ENCODE measurements at places on chromosomes 4 and X.

DNA sequence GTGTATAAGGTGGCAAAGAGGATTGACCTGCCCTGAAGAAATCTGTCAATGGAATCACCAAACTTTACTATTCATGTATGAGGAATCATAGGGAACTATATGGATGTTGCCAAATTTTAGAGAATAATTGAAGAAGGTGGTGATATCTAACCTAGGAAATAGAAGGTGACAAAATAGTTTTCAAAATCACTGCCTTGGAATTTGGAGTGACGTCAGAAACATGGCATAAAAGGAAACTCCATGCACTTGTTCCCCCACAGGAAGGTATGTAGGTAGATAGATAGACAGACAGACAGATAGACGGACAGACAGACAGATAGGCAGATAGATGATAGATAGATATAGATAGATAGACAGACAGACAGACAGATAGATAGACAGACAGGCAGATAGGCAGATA is 793.9 kb upstream of the AMOT start:
- DNase-seq: no peak

GRCh38 chr4:153207567-153207966 is 3.3 kb downstream of the TRIM2 start:
- no peak for DNase-seq

- DNase-seq: no peak
Observed at GRCh38 chrX:130741584-130741983, 161.4 kb downstream of the ENOX2 start.

- peak; percentile 40 for DNase-seq
Observed at GRCh38 chrX:37349221-37350033, at the start of gene PRRG1. TSS of gene PRRG1 (plus strand) at chrX:37349364. CDS start at chrX:37406250, 56,886 bp downstream.

GRCh38 chr4:10866666-10867065 is 182.1 kb upstream of the CLNK start:
- no peak for DNase-seq

DNA sequence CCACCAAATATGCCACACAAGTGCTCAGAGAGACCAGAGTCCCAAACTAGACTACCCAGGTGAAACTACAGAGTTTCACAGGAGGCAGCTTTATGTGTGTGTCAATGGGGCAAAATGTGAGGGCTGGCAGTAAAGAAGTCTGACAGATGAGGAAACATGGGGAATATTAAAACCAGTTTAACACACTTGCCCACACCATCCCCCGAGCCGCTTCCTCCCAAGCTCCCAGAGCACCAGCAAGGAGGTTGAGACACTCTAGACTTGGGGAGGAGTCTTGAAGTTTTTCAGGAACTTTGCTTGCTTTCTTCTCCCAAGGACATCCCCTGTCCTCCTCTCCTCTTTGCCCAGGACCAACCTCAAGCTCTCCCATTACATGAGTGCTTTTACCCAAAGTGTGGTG is 94.7 kb upstream of the SPRY1 start:
- no peak for DNase-seq

DNA sequence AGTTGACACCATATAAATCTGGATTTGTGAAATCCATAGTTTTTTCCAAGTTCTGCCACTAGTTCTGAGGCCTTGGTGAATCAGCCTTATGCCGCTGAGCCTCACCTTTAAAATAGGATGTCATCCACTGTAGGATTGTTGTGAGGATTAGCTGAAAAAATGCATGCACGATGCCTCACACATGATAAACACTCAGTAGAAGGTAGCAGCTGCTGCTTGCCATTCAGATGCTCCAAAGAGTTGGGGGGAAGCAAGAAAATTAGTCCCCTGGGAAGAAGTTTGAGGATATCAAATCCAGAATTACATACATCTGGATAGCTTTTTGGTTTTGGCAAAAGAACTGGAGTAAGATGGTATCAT is 7.4 kb downstream of the MMAA start:
- no peak for DNase-seq

GRCh38 chr4:2220016-2220630 is 21.8 kb downstream of the HAUS3 start:
- DNase-seq: no peak

GRCh38 chr4:41751449-41752061 is 3.0 kb upstream of the PHOX2B start:
- DNase-seq: no peak

DNA sequence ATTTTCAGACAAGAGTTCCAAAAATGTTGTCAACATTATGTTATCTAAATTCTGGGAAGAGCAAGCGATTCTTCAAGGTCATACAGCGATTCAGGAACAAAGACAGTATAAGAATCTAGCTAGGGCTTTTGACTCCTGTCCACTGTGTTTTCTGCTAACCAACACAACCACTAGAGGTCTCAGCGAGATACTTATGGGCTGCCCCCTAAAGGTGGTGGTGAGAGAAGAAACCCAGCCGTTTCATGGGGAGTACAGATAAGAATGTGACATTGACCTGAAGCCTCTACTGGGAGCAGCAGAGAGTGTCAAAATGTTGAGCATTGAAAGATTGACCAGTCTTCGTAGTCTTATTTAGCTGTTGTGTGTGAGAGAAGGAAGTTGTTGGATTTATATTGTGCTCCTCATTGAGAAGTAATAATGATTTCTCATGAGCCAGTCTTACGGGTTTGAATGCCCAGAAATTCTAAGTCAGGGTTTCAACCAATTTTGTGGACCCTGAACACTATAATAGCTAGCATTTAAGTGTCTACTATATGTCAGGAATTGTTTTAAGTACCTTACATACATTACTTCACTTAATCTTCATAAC is 168.3 kb downstream of the SPRY1 start:
- DNase-seq: peak; percentile 46

DNA sequence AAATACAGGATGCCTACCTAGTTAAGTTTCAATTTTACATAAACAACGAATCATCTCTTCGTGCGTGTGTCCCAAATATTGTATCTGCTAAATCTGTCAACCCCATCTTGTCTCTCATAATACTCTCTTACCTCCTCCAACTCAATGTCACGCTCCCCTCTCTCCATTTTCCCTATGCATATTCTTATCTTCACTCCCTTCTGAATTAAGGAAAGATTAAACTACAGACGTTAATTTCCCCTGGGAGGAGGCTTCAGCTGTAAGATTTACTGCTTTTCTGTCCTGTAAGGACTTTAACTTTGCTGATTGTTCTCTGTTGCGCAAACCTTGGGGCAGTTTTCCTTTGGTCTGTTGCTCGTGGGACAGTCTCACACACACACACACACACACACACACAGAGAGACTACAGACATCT is 455 bp upstream of the ABCB7 start:
- DNase-seq: no peak

- DNase-seq: no peak
Observed at GRCh38 chr4:139619644-139620043, 46.0 kb upstream of the MGST2 start.

GRCh38 chrX:63101879-63102620 is 249.1 kb downstream of the SPIN4 start:
- DNase-seq: no peak

DNA sequence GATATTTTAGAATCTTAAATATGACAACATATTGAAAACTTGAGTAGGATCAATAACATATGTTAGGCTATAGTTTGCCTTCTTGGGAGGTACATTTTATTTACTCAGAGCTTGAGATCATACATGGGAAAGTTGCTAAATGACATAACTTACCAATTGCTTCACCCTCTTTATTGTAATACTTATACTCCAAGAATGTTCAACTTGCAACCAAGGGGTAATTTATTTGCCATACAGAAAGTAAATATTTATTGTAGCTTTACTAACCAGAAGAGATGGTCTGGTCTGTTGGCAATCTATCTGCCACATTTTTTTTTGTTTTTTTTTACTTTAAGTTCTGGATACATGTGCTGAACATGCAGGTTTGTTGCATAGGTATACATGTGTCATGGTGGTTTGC is 426.6 kb downstream of the ARHGAP24 start:
- DNase-seq: peak; percentile 10

DNA sequence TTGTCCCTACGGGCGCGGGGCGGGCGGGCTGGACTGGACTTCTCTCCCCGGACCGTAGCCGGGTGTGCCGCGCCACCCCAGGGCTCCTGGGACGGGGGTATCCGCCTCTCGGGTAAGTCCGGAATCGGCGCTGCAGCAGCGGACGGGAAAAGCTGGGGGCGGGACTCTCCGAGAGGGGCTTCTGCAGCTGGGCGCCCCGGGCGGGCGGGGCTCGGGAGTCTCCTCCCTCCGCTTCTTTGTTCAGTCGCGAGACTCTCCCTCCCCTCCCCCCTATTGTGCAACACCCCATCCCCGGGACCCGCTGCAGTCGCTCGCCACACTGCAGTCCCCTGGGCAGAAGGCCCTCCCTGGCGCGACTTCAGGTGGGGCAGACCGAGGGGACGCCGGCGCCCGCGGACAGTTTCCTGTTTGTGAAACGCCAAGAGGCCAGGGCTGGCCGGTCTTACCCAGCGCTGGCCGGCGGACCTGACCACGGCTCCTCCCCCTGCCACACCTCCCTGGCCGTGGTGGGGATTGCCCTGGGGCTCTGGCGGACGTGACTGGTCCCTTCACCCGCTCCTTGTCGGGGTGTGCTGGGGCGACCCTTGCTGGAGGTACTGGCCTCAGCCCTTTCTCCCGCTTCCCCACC is 966 bp downstream of the CCNG2 start:
- no peak for DNase-seq

- DNase-seq: no peak
Observed at GRCh38 chr4:69523385-69524132, 27.9 kb upstream of the UGT2B4 start.

GRCh38 chr4:76897536-76898384 is at the start of gene SOWAHB:
TSS of gene SOWAHB (minus strand) at chr4:76898144. CDS start at chr4:76897849, 295 bp downstream.
- peak; percentile 88 for DNase-seq

GRCh38 chr4:40685300-40685699 is 55.6 kb upstream of the RBM47 start:
- DNase-seq: no peak

DNA sequence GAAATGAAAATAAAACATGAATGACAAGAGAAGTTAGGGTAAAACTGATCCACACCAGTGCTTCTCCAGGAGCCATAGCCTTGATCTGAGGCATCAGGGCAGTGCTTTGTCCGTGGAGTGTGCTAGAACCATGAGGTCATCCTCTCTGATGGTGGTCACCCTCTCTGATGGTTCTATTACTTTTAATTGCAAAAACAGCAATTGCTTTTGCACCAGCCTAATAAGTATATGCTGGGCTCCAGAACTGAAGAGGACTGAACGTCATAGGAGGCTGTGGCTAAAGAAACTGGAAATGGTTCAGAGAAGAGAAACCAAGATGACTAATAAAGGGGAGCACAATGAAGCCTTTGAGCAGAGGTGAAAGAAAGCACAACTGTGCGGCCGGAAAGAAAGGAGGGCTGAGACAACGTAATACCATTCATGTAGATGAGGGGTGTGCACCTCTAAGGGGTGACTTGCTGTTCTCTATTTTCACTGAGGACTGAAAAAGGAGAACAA is 17.0 kb upstream of the TMEM154 start:
- no peak for DNase-seq

GRCh38 chrX:64205441-64205734 is at the start of gene AMER1:
TSS of gene AMER1 (minus strand) at chrX:64205708. CDS start at chrX:64193286, 12,422 bp downstream.
- DNase-seq: no peak

Data from LNCaP clone FGC (cell line).